ENCODE measurements at places on chromosomes 6 and 20.

- no peak for DNase-seq
These were observed 84.7 kb upstream of the FBXL4 start for GRCh38 chr6:99032396-99032795.

DNA sequence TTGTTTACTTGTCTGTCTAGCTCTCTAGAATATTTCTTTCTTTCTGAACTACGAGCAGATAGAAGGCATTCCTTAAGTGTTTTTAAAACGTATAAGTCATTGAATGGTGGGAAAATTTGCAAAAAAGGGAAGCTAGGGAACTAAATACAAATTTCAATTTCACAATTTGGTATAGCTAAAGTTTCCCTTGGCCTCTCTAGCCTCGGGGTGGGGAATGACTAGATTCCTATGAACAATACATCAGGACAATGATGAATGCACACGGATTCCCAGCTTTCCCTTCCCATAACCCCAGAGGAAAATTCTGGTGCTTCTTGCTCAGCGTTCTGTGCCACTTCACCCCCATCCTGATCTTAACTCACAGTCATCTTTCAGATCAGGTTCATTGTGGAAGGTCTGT lies 113.3 kb upstream of the ASF1A start:
- DNase-seq: no peak

- DNase-seq: no peak
These were observed 30.2 kb upstream of the DACT2 start for GRCh38 chr6:168349718-168350210.

DNA sequence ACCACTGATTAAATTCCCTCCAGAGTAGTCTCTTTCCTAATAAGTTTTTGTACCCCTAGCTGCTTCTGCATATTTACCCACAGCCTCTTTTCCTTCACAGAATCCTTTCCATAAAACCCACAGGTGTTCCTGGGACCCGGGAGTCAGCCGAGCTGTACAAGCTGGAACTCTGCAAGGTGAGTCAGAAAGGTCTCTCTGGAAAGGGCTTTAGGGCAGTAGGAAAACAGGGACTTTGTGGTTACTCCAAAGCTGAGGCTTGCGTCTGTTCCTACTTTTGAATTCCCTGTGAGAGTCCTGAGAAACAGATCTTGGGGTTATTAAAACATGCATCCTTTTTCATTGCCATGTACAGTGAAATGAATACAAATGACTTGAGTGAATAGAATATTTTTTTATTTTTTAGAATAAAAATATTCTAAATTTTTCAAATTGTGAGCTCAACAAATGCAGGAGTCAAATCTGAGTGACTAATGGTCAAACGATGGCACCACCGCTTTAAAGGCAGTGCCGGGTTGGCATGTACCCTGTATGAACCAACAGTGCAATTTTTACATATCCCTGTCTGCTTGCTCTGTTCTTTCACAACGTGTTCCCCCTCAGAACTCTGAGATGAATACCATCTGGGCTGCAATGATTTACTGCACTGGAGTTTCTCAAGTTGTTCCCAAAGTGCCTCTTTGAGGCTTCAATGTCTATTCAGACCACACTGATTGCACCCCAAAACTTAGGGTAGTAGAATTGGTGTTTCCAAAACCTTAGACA lies 78.4 kb downstream of the GFRAL start:
- DNase-seq: no peak

GRCh38 chr6:168699631-168700295 lies 258.8 kb downstream of the SMOC2 start:
- no peak for DNase-seq

DNA sequence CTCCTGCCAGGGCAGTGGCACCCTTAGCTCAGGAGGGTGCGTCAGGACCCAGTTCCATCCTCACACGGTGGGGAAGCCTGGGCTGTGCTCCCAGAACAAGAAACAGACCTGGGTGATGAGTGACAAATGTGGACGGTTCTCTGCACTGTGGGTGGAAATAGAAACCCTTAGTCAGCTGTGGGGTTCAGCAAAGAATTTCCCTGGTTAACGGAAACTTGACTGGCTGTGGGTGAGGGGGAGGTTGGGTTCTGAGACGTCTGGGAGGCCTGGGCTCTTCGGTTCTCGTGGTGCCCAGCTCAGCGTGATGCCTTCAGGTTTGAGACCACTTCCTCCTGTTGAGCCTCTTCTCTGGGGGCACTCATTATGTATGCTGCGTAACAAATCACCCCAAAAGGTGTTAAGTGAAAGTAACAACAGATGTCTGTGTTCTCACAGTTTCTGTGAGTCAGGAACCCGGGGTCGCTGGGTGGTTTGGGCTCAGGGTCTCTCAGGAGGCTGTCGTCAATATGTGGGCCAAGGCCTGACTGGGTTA lies 53.1 kb upstream of the FAM83D start:
- peak; percentile 82 for DNase-seq

- no peak for DNase-seq
These were observed 193.8 kb upstream of the PRSS16 start for GRCh38 chr6:27053738-27054137.

GRCh38 chr20:43958626-43959025 lies 44.0 kb downstream of the TOX2 start:
- no peak for DNase-seq

GRCh38 chr6:111743360-111743759 lies 129.9 kb downstream of the FYN start:
- no peak for DNase-seq

DNA sequence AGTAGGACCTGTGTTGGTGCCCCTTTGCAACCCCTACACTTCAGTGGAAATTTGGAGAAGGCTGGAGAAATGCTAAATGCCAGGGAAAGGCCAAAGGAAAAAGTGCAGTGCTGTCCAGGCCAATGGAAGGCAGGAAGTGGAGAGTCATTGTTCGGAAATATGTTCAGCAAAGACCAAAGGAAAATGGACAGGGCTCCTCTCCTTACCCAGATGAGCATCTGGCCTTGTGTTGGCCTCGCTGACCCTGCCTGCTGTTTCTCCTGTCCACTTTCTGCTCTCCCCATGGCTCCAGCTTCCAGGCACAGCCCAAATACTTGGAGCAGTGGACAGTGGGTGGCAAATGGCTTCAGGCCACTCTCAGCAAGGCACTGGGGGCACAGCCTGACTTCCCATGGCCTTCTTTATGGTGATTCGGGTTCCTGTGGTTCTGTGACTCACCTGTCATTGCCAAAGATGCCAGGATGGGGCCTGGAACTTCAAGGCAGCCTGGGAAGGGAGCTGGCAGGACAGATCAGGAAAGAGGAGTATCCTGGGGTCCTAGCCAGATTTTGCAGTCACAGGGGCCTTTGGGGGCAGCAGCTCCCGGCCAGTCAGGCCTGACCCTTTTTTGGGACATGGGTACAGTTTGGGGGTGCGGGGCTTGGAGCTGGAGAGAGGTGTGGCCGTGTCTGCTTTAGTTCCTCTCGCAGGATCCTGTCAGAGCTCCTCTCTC lies 190.9 kb upstream of the SLC24A3 start:
- DNase-seq: no peak

DNA sequence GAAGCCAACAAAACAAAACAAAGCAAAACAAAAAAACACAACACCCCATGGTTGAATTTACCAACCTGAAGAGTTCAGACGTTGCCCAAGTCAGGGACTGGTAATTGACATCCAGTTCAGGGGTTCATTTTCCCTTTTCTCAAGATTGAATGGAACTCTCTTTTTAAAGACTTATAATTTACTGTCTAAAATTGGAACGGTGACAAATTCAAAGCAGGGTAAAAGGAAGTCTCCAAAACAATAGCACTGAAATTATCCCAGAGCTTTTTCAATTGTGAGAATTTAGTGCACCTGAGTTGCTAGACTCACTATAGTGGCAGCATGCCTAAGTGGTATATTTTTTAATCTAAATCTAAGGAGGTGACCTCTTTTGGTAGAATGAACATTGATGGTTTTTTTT lies 90.9 kb upstream of the PREP start:
- DNase-seq: no peak

- no peak for DNase-seq
These were observed 249.5 kb upstream of the KCNG1 start for GRCh38 chr20:51272401-51272800.

GRCh38 chr20:21280522-21281016 lies 22.6 kb upstream of the XRN2 start:
- no peak for DNase-seq

GRCh38 chr6:144036064-144036834 lies 28.2 kb upstream of the PLAGL1 start:
- DNase-seq: no peak

GRCh38 chr6:15577550-15578171 lies 85.2 kb downstream of the DTNBP1 start:
- no peak for DNase-seq

DNA sequence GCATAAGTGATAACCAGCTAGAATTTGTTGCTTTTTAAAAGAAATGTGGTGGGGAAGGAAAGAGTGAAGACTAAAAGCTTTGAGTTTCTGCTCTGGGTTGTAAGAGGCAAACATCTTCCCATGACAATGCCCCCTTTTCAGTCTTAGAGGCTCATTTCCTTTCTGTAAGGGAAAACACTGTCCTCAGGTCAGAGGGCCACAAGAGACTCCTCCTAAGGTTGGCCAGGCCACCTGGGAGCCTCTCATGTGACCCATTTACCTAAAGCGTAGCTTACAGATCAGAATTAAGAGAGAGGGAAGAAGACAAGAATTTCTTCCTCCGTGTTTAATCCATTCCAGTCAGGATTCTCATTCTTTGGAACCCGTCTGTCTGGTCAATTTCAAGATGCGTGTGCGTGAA lies 220.4 kb upstream of the HEY2 start:
- DNase-seq: no peak

GRCh38 chr6:3151691-3152090 lies 5.7 kb downstream of the TUBB2A start:
- no peak for DNase-seq

DNA sequence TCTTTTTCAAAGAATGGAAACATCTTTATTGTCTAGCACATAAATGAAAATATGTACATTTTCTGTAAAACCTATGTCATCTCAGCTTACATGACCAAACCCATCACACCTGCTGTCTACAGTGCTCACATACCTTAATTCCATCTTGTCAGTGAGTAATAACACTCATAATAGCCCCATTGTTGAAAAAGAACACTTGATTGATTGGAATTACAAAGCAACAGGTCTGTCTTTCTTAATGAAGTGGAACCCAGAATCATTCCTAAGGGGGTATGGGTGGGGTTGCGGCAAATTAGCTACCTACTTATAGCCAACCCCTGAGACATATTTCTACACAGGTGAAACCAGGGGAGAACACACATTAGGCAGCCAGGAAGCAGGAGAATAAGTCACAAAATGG lies 20.2 kb downstream of the ADGRF4 start:
- DNase-seq: no peak

GRCh38 chr20:12053353-12053752 lies 135.7 kb downstream of the BTBD3 start:
- no peak for DNase-seq

DNA sequence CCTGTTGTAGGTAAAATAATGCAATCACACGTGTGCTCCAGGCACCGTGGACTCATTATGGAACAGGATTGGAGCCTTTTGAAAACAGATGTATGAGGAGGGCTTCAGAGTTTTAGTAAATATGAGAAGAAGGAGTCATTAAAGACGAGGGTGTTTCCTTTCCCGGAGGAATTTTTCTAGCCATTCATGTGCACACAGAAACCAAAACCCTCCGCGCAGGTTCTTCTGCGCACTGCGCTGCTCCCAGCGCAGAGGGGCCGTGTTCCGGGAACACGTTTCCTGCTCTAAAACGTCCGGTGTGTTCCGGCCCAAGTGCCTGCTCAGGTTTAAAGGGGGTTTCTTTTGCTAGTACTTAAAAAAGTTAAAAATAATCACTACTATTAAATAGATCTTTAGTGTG lies 11.6 kb downstream of the GPR31 start:
- no peak for DNase-seq

- no peak for DNase-seq
These were observed 12.8 kb downstream of the ADNP start for GRCh38 chr20:50918403-50918802.

DNA sequence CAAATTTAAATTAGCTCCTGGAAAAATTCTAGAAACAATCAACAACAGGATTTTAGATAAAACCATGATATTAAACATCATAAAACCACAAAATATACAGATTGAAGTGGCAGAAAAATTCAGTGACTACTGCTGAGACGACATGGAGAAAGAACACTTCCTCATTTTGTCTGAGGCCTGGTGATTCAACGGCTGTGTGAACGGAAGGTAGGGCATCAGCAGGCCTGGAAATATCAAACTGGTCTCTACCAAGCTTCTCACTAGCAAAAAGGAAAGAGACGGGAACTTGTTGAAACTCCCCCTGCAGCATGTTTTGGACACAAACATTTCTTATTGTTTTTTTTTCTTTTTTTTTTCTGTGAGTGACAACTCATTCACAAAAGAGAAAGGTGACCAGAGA lies 58.0 kb upstream of the AHI1 start:
- DNase-seq: no peak

GRCh38 chr6:111011360-111012142 lies 29.7 kb downstream of the RPF2 start:
- no peak for DNase-seq

GRCh38 chr6:14921170-14921569 lies 324.7 kb upstream of the JARID2 start:
- DNase-seq: no peak

- no peak for DNase-seq
These were observed 31.2 kb downstream of the SRSF3 start for GRCh38 chr6:36625158-36625919.

DNA sequence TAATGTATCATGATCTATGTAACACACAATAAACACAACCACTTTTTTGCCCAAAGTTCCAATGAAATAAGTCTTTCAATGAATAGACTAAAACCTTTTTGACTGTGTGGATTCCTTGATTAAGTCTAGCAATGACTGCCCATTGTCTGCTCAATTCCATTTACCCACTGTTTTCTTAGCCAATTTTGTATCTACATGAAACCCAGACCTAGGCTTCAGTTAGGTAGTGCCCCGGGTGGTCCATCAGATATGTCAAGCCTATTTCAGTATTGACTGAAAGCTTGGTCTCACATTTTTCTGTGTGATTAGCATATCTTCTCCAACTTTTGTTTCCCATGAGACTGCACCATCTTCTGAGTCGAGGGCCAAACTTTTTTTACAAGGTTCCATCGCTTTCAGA lies 615.0 kb downstream of the C6orf118 start:
- no peak for DNase-seq

GRCh38 chr20:42173440-42173839 lies 555.3 kb upstream of the CHD6 start:
- DNase-seq: no peak

GRCh38 chr20:49833483-49833882 lies 20.9 kb downstream of the SLC9A8 start:
- DNase-seq: no peak
